ENCODE measurements at places on chromosomes 6 and 20. TPM values are rescaled to one million over a fixed set of nuclear protein-coding genes. Genes with fewer than 3 reads are reported as not detected.

DNA sequence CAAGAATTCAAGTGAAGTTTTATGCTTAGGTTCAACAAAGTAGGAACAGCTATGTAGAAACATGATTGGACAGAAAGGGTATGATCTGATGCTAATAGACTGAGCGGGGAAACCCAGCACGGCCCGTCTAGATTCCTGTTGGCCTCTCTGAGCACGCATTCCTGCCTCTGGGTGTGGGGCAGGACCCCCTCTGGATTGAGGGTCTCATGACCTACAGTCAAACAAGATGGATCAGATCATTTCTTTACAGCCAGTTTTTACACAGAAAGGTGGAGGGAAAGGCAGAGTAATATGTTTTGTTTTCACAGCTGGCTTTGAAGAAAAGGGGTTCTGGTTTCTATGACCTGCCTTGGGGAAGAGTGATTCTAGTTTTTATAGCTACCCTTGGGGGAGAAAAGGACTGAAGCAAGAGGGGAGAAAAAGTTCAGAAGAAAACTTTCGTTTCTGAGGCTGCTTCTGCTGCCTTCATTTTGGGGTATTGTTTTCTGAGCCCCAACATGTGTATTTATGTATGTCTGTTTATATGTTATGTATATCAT lies 99.6 kb upstream of the SLC22A16 start:
- DNase-seq = no peak

Gene C4A
- total RNA-seq = 3.0 TPM

Gene NRN1
- not detected for total RNA-seq

Gene PLCG1
- total RNA-seq = 335 TPM
